Stimulated activated CD4-positive, alpha-beta T cell treated with anti-CD3 and anti-CD28 coated beads, Interleukin-15, amount 100 ng/mL, for 48 hours (primary cell): ENCODE measurements at places on chromosomes 1 and 21.

DNA sequence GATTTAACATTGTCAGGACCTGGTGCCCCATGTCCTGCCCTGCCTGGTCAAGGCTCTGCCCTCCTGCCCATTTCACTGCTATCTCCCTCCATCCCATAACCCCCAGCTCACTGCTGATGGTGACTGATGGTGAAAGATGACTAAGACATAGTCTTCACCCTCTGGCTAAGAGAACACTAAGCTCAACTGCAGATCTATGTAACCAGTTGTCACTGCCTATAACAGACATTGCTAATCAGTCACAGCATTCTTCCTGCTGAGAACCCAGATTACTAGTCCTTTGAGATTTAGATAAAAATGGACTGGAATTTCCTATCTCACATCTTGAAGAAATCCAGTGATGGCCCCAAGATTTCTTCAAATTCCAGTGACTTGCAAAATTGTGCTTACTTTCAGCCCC lies 8.0 kb upstream of the ZNF362 start:
- no peak for DNase-seq

DNA sequence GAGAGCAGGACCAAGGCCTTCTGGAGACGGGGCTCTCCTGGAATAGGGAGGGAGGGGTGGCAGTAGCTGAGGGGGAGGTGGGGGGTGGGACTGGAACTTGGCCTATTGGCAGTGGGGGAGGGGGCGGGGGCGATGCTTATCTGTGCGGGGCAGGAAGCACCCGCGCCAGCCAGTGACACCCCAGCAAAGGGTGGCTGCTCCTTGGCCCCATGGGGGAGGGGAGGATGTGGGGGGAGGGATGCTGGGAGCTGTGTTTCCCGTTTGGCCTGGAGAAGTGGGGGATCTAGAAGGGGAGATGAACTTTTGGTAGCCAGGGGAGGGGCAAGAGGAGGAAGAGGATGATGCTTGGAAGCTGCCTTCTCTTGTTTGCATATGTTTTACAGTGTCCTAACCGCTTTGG lies 11.0 kb downstream of the ZBTB7B start:
- no peak for DNase-seq

GRCh38 chr1:172480431-172480830 lies 36.6 kb upstream of the PIGC start:
- DNase-seq, result no peak

GRCh38 chr21:43997766-43998742 lies 14.1 kb upstream of the TRAPPC10 start:
- no peak for DNase-seq

DNA sequence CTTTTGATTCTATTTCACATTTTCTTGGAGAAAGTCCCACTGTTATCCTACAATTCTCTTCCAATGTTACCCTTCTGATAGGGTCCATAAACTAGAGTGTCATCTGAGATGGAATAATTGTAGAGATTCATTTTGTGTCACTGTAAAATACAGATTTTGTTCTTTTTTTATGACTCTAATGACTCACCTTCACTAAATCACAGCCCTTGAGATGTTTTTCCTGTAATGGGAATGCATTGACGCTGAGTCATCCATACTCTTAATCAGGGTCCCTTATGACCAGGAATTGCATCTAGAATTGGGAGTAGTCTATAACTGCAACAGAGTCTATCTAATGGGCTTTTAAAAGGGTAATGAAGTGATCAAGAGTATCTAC lies 315.5 kb downstream of the TGFB2 start:
- no peak for DNase-seq

GRCh38 chr1:65066419-65066765 lies 81.6 kb upstream of the AK4 start:
- DNase-seq, result no peak

- no peak for DNase-seq
Observed at GRCh38 chr1:42873670-42874069, 27.3 kb downstream of the ZNF691 start.

DNA sequence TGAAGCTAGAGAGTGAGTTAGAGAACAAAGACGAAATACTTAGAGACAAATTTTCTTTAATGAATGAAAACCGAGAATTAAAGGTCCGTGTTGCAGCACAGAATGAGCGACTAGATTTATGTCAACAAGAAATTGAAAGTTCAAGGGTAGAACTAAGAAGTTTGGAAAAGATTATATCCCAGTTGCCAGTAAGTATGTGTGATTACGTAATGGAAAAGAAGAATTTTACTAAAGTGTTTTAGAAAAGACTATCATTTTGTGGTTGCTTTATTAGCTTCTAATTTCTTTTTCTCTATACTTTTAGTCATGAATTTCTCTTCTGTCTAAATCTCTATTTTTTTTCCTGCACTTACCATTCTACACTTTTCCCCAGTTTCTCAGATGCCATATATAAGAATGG lies 26.7 kb downstream of the CCDC18 start:
- no peak for DNase-seq

- DNase-seq, result no peak
Observed at GRCh38 chr1:179742717-179743678, at the start of gene FAM163A. Gene FAM163A, plus strand, starts transcription at chr1:179743291. Its CDS starts 69,807 bp downstream, at chr1:179813098.

DNA sequence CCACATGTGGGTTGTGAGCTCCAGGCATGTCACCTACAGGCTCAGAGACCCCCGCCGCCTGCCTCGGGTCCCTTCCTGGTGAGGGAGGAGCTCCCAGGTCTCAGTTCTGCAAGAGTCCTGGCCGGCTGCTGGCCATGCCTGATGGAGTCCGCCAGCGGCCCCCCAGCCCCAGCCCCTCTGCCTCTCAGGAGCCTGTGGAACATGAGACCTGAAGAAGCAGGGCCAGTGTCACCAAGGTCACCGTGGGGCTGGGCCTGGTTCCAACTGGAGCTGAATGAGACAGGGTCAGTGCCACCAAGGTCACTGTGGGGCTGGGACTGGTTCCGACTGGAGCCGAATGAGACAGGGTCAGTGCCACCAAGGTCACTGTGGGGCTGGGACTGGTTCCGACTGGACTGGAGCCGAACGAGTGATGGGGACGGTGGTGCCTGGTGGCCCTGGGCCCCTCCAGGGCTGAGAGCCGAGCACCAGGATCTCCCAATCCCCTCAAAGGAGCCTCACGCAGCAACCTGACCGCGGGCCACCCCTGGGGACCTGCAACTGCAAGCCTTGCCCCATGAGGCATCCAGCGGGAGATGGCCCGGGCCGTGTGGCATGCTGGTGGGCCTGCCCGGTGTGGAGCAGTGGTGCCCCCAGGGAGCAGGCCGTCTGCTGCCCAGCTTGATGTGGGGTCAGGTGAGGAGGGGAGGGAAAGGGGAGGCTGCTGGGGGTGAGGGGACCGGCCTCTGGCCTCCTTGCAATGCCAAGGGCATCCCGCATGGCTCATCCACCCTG lies 14.5 kb upstream of the PTTG1IP start:
- DNase-seq, result no peak

- DNase-seq, result no peak
Observed at GRCh38 chr1:64687725-64688327, 57.0 kb upstream of the RAVER2 start.

GRCh38 chr1:196260270-196260669 lies 348.0 kb downstream of the KCNT2 start:
- DNase-seq, result no peak

- no peak for DNase-seq
Observed at GRCh38 chr21:38922474-38923235, 116.9 kb downstream of the ETS2 start.

- no peak for DNase-seq
Observed at GRCh38 chr1:157429601-157430240, 122.6 kb downstream of the FCRL5 start.

- no peak for DNase-seq
Observed at GRCh38 chr1:59481881-59482505, 185.1 kb downstream of the FGGY start.

DNA sequence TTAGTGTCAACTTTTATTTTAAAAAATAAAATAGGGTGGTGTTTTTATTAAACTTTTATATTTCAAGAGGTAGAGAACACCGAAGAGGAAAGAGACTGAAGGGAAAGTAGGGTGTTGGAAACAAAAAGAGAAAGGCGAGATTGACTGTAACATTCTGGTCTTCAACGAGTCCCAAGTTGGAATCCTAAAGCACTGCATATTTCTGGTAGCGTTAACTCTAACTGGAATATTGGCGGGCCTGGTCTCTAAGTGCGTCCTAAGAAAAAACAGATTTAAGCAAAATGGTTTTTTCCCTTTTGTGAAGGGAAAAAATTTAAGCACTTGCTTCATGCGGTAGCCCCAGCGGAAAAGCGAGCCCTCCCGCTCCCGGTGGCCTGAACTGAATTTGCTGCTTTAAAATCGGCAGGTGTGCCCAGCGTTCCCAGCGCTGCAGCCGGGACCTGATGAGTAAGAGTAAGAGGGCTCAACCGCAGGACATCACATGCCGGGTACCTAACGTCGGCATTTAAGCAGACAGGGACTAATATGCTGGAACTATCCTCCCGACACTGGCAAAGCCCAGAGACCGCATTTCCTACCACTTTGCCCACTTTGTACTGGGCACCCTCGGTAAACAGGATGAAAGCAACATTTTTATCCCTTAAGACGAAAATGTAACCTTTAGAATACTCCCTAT lies 30.5 kb upstream of the NFIA start:
- DNase-seq, result no peak

DNA sequence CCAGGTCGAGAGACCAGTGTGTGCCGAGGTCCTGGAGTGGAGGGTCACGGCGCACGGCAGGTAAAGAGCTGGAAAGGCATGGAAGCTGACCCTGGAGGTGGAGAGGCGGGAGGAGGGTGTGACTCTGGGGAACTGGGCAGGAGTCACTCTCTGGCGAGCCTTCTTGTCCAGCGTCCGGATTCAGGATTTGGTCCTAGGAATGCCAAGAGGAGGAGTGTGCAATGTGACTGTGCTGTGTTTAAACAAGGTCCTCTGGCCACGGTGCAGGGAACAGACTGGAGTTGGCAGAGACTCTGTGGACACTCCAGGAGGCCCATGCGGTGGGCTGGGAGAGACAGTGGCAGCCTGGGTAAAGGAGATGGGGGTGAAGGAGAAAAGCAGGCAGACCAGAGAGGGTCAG lies 64.2 kb upstream of the CASZ1 start:
- no peak for DNase-seq

GRCh38 chr1:14955402-14955801 lies 198.1 kb upstream of the TMEM51 start:
- no peak for DNase-seq

GRCh38 chr1:210771131-210771530 lies 362.8 kb downstream of the KCNH1 start:
- DNase-seq, result no peak
